ENCODE measurements at places on chromosomes 1 and 21.
A peak's percentile ranks its signal among the peaks of the same experiment; 100 is the strongest.

DNA sequence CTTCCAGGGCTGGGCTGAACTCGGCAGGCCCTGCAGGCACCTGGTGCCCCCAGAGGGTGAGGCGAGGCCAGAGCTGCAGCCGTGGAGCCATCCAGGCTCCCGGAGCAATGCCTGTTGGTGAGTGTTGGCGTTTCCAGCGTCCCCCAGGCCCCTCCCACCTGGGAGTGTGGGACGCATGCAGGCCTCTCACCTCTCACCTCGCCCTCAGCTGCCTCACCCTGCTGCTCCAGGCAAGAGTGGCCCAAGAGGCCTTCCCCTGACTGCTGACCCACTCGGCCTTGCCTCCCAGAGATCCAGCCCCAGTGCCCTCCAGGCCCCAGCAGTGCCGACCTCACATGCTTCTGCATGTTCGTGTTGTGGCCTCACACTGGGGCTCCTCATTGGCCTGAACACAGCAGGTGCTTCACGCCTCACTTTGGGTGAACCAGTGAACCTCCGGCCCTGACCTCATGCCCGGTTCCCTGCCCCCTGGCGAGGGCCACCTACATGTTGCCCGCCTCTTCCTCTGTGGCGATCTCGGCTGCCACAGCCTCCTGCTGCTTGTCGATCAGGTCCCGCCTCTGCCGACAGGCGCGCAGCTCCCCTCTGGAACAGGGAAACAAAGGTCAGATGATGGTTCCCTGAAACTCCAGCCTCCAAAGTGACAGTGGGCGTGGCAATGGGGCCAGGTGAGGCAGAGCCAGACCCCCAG is 17.0 kb downstream of the CFAP74 start:
- no peak for DNase-seq

- no peak for DNase-seq
Observed at GRCh38 chr1:156418416-156419070, 49.5 kb downstream of the RHBG start.

DNA sequence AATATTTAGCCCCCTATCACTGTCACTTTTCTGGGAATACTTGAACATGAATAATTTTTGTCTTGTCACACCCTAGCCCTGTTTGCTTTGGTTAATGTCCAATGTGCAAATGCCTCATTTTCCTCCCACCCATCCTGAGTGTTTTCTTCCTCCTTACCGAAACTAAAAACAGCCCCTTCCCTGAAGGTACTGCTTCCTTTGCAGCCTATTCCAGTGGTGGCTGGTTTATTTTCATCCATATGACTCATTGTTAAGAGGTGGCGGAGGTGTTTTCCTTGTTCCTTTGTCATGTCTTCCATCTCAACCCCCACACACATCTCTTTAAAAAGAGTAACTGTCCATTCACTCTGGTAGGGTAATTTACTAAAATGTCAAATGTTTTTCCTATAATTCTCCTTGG is 40.4 kb downstream of the CD55 start:
- DNase-seq = no peak

DNA sequence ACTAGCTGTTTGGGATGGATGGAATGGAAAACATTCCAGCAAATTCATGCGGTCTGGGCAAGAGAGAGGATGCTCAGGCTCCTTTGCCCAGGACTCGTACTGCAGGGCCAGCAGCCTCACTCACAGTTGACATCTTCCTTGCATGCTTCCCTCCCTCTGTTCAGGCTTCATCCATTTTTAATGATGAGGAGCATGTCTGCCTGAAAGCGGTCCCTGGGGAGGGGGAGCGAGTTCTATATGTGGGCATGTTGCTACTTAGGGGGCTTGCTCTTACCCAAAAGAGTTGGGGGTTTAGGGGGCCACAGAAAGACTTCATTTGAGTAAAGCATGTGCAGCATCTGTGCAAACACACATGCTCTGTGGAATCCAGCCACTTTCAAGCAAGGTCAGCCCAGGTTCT is 98.2 kb downstream of the HMGB4 start:
- no peak for DNase-seq

GRCh38 chr1:115952547-115952946 is 23.8 kb upstream of the SLC22A15 start:
- no peak for DNase-seq

GRCh38 chr1:111441573-111442192 is 7.4 kb downstream of the WDR77 start:
- DNase-seq = no peak

- no peak for DNase-seq
Observed at GRCh38 chr1:9827558-9828185, 3.9 kb upstream of the CLSTN1 start.

- DNase-seq = no peak
Observed at GRCh38 chr1:216521477-216521876, 98.2 kb upstream of the USH2A start.

- peak; percentile 27 for DNase-seq
Observed at GRCh38 chr1:92240034-92240433, 22.3 kb downstream of the C1orf146 start.

Measured in spinal cord (tissue), 10 donors.